ENCODE measurements at places on chromosomes 7 and 10.
A peak's percentile ranks its signal among the peaks of the same experiment; 100 is the strongest.

DNA sequence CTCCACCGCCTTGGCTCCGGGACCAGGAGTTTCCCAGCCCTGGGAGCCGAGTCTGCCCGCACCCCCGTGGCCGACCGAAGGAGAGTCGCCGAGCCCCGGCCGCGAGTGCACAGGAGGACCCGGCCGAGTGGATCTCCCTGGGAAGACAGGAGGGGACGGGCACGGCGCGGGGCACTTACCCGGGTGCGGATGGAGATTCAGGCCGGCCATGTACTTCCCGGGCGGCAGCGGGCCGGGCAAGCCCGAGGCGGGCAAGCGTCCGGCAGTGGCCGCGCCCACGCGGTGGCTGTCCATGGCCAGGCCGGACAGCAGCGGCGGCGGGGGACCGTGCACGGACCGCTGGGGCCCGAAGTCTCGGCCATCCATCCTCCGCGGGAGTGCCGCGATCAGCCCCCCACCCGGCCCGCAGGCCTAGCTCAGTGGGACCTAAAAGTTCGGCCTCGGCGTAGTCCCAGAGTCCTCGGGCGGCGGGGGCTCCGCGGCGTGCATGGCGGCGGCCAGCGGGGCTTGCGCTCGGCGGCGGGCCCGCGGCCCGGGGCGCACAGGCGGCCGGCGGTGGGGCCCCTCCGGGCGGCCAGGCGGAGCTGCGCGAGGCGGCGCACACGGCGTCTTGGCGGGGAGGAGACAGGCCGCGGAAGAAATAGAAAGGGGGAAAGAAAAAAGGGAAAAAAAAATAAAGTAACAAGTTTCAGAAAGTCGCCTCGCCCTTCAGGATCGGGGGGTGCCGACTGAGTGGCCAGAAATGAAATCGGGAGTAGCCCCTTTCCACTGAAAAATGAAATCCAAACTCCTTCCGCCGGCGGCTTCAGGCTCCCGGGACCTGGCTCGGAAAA lies 2.5 kb downstream of the TNRC18 start:
- DNase-seq = no peak

- DNase-seq = no peak
These were observed 86.7 kb downstream of the MAD1L1 start for GRCh38 chr7:2145835-2146580.

GRCh38 chr10:123804716-123805115 lies 86.9 kb downstream of the CPXM2 start:
- DNase-seq = no peak

GRCh38 chr10:93186653-93187052 lies 113.0 kb downstream of the CYP26A1 start:
- no peak for DNase-seq

- DNase-seq = no peak
These were observed 155.1 kb upstream of the NPVF start for GRCh38 chr7:25383402-25383801.

DNA sequence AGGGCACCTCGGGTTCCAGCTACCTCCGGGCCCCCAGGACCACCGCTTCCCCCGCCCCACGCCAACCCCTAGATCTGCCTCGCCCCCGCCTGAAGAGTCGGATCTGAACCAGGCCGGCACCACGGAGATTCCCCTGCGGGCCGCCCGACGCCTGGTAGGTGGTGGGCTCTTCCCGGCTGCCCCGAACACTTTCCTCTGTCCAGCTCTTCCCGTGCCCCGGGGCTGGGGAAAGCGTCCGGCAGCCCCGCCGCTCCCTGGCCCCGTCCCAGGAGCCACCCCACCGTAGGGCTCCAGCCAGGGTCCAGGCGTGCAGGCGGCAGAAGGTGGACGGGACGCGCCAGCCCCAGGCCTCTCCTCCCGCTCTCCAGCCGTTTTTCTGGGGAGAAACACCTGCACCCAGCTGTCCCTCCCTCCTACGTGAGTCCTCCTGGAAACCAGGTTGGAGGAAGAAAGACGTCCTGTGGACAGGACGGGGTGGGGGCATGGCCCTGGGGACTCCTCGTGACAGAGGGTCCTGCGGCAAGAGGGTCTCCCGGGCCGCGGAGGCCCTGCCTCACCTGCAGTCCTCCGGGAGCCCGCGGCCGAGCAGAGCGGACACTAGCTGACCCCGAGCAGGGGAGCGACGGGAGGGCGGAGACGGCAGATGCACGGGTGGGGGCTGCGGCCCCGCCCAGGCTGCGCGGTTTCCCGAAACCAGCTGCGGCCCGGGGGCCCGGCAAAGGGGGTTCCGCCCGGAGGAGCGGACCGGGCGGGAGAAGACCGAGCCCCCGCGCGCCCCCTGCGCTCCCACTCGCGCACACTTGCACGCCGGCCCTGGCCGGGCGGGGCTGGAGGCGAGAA lies at the start of gene TMEM176B:
Gene TMEM176B, minus strand, starts transcription at position 624 of the 840 bp plus-strand sequence. CDS start 3,795 bp downstream, outside the sequence.
- DNase-seq = no peak

DNA sequence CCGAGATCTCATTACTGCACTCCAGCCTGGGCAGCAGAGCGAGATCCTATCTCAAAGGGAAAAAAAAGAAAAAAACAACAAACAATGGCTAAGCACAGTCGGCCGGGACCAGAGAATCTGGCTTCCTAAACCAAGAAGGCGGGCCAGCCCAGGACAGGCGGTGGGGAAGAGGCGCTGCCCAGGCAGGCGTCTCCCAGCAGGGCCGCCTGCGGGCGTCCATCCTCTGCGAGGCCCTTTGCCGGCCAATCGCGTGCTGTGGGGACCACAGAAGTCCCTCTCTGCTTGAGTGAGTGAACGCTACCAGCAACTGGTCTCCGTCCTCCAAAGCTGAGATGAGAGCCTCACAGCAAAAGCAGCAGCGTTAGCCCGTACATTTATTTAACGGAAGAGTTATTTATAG lies 14.7 kb upstream of the BMS1 start:
- no peak for DNase-seq

GRCh38 chr10:78805176-78805575 lies 263.6 kb upstream of the ZMIZ1 start:
- no peak for DNase-seq

DNA sequence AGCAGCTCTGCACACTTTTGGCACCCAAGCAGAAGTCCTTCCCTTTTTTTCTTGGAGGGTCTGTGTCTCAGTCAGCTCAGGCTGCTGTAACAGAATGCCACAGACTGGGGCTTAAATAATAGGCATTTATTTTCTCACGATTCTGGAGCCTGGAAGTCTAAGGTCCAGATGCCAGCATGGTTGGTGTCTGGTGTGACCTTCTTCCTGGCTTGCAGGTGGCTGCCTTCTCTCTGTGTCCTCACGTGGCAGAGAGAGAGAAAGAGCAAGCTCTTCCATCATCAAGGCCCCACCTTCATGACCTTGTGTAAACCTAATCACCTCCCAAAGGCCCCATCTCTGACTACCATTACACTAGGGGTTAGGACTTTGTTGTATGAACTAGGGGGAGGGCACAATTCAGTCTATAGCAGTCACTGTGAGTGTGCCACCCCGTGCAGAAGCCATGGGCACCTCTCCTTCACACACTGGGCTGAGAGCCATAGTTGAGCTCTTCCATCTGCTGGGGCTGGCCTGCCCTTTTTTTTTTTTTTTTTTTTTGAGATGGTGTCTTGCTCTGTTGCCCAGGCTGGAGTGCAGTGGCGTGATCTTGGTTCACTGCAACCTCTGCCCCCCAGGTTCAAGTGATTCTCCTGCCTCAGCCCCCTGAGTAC lies 80.3 kb downstream of the OAT start:
- no peak for DNase-seq

GRCh38 chr10:121687095-121687813 lies 89.0 kb upstream of the FGFR2 start:
- DNase-seq = no peak

GRCh38 chr7:74306730-74307469 lies 17.7 kb downstream of the CLIP2 start:
- DNase-seq = no peak

DNA sequence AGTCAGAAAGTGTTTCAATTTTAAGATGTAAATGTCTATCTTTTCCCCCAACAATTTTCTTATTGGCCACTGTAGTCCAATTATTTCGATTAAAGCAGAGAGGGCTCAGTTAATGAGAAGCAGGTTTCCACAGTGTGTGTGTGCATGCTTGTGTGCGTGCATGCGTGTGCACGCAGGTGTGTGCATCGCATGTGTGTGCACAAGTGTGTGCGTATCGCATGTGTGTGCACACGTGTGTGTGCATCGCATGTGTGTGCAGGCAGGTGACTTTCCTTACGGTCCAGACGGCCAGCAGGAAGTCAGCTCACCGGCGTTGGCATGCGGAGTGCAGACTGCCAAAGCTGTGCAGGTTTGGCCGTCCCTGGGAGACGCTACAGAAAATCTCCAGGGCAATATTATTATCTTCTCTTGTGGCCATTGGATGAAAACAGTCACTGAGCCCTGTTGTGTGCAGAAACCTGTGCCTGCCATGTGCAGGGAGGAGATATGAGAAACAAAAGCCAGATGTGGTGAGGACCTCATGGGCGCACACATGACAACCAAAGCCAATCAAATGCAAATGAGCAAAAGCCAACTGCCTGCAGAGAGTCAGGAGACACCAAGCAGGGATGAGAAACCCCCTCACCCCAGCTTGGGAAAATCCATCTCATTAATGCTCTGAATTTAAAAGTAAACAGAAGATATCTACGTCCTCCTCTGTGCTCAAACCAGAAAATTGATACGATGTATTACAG lies 70.4 kb downstream of the C10orf90 start:
- DNase-seq = no peak

DNA sequence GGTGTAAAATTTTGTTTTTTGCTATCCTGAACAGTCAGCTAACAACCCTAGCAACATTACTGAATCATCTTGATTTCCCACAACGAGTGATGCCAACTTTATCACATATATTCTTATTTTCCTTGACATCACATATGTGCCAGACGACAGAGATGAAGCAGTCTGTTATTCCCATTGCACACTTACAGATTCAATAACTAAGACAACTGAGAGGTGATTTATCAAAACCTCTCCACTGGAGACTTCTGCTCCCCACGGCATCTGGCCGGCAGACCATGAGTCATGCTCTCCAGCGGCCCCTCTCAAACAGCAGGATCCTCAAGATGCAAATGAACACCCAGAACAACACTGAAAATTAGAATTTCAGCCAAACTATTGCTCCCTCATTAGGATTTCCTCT lies 57.1 kb downstream of the AMPH start:
- no peak for DNase-seq

- DNase-seq = no peak
These were observed 375.8 kb downstream of the MDFIC start for GRCh38 chr7:115297656-115298055.

GRCh38 chr7:24692592-24692991 lies 64.7 kb downstream of the GSDME start:
- DNase-seq = no peak

DNA sequence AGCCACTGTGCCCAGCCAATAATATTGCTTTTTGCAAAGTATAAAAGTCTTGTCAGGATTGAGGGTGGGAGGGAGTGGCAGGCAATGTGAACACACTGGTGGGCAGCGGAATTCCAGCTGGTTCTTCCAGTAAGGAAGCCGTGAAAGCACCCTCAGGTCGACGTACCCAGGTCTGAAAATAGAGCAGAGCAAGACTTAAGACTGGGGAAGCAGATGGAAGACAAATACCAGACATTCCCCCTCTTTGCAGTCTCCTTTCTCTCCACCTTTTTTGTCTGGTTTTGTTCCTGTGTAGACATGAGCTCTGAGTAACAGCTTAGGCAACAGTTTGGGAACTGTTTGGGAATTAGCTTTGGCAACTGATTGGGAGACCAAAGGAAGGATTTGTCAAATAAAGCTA lies 17.6 kb upstream of the CSTF2T start:
- no peak for DNase-seq

- peak; percentile 86 for DNase-seq
These were observed 142.9 kb upstream of the AHR start for GRCh38 chr7:17155529-17155928.

DNA sequence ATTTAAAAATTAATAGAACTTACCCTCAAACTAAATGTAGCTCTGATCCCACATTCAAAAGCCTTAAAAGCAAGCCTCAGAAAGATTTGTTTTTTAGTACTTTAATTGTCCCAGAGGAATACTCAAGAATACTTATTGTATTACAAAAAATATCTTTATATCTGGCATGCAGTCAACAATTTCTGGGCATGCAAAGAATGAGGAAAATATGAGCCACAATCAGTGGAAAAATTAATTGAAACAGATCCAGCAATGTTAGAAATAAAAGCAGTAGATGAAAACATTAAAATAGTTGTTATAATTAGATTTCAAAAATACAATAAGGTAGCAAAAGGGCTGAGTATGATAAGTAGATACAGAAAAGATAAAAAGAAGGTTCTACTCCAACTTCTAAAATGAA lies 154.7 kb downstream of the PON1 start:
- DNase-seq = no peak

- DNase-seq = no peak
These were observed 39.1 kb downstream of the DKK1 start for GRCh38 chr10:52353205-52353604.

- no peak for DNase-seq
These were observed 10.7 kb downstream of the VENTX start for GRCh38 chr10:133248334-133248715.

DNA sequence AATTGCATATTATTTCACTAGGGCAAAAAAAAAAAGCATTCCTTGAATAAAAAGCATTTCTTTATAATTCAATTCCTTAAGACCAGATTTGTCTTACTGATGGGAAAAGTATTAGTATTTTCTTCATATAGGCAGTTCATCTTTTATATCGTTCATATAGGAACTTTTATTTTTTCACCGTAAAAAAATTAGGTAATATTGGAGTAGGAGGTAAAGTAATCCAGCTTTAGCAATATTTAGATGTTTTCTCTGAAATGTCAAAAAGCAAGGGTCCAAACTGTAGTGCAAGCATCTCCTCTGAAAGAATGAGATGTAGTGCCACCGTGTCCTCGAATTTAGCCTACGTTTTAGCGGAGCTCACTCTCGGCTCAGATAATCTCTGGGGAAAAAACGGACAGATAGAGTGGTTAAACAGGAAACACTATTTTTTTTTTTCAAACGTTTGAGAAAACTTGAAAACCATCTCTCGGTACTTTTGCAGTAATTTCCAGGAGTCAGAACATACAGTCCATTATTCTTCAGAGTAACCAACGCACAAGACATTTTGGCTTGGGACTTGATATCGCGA lies 5.5 kb upstream of the SPAG6 start:
- DNase-seq = no peak

GRCh38 chr10:121490871-121491519 lies 107.2 kb downstream of the FGFR2 start:
- no peak for DNase-seq

Data from NCI-H1105 (cell line).